ENCODE measurements at places on chromosomes 6 and 20.
A peak's percentile ranks its signal among the peaks of the same experiment; 100 is the strongest.

GRCh38 chr6:149024361-149024760 lies 277.5 kb downstream of the UST start:
- DNase-seq: no peak

- DNase-seq: no peak
These were observed 204.6 kb downstream of the NKAIN2 start for GRCh38 chr6:124008000-124008987.

GRCh38 chr6:121791396-121792315 lies 356.2 kb downstream of the GJA1 start:
- no peak for DNase-seq

- no peak for DNase-seq
These were observed 78.4 kb upstream of the IYD start for GRCh38 chr6:150290429-150290828.

DNA sequence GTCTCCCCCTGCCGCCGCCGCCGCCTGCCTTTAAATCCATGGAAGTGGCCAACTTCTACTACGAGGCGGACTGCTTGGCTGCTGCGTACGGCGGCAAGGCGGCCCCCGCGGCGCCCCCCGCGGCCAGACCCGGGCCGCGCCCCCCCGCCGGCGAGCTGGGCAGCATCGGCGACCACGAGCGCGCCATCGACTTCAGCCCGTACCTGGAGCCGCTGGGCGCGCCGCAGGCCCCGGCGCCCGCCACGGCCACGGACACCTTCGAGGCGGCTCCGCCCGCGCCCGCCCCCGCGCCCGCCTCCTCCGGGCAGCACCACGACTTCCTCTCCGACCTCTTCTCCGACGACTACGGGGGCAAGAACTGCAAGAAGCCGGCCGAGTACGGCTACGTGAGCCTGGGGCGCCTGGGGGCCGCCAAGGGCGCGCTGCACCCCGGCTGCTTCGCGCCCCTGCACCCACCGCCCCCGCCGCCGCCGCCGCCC lies 474 bp downstream of the CEBPB start:
- peak; percentile 54 for DNase-seq

DNA sequence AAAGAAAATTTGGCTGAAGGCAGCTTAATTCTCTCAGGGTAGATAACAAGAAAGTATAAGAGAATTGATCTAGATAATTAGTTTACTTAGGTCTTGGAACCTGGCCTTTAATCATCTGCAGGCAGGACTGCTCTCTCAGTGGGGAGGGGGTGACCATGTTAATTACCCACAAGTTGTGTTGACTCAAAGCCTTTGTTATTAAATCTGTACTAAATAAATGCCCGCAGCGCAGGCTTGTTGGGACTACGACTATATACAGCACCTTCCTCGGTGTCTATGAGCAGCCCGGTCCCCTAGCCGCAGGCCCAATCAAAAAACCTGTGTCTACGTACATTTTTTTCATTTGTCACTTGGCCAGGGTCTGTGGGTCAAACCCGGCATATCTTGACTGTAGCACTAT lies 15.6 kb upstream of the ZNF451 start:
- DNase-seq: no peak

- peak; percentile 40 for DNase-seq
These were observed 36.4 kb downstream of the ELOVL5 start for GRCh38 chr6:53312355-53312754.

DNA sequence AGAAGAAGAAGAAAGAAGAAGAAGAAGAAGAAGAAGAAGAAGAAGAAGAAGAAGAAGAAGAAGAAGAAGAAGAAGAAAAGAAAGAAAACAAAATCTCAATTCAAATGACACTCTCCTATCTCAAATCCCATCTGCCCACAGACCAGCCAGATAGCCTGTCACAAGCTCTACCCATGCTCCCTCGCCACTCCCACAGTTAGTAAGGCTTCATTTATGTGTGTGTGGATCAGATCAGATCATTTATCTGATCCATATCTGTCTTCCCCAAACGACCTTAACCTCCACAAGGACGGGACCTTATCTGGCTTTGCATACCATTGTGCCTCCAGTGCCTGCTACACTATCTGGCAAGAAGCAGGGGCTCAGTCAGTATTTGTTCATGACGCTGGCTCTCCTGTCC lies 81.9 kb upstream of the RREB1 start:
- no peak for DNase-seq

- no peak for DNase-seq
These were observed 11.5 kb downstream of the SLC4A11 start for GRCh38 chr20:3227506-3227905.

- DNase-seq: no peak
These were observed 46.5 kb downstream of the AFG1L start for GRCh38 chr6:108341372-108341771.

- DNase-seq: no peak
These were observed 24.4 kb upstream of the SLC17A3 start for GRCh38 chr6:25898289-25898977.

DNA sequence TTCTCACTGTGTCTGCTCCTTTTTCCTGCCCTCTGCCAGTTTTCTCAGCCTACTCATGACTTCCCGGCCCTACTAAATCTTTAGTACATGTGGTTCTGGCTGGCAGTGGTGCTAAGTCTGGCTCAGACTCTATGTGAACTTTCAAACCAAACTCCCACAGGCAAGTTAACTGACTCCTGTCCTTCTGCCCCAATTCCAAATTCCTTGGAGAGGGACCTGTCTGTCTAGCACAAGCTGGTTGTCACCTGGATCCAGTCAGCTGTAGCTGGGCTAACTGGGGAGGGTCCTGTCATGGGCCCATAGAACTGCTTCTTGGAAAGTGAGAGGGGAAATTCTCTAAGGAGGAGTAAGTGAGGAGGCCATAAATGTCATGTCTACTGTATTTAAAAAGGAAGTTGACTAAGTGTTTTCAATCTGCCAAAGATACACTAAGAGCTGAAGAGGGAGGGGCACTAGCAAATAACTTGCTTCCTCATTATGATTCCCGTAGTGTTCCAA lies 240.1 kb downstream of the KCNQ5 start:
- no peak for DNase-seq
